MV-4-11 (cell line): ENCODE measurements at places on chromosomes 1 and 21.

GRCh38 chr21:45970674-45971615, 10.6 kb upstream of the COL6A1 start:
- DNase-seq = peak; percentile 1

DNA sequence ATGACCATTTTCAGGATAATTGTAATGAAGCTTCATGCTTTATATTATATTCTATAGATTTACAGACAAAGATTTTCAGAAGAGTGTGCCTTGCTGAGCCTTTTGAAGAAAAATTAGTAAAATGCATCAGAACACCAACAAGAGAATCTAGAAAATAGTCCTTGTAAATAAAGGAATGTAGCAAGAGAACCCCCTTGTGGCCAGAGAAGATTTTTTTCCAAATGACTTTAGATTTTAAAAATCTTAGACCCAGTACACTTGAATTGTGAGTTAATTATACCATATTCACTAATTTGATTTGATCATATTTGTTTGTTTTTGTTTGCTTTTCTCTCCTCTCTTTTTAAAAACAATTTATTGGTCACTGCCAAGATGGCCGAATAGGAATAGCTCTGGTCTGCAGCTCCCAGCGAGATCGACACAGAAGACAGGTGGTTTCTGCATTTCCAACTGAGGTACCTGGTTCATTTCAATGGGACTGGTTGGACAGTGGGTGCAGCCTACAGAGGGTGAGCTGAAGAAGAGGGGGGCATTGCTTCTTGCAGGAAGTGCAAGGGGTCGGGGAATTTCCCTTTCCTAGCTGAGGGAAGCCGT, 12.8 kb upstream of the IFI44L start:
- peak; percentile 21 for DNase-seq

DNA sequence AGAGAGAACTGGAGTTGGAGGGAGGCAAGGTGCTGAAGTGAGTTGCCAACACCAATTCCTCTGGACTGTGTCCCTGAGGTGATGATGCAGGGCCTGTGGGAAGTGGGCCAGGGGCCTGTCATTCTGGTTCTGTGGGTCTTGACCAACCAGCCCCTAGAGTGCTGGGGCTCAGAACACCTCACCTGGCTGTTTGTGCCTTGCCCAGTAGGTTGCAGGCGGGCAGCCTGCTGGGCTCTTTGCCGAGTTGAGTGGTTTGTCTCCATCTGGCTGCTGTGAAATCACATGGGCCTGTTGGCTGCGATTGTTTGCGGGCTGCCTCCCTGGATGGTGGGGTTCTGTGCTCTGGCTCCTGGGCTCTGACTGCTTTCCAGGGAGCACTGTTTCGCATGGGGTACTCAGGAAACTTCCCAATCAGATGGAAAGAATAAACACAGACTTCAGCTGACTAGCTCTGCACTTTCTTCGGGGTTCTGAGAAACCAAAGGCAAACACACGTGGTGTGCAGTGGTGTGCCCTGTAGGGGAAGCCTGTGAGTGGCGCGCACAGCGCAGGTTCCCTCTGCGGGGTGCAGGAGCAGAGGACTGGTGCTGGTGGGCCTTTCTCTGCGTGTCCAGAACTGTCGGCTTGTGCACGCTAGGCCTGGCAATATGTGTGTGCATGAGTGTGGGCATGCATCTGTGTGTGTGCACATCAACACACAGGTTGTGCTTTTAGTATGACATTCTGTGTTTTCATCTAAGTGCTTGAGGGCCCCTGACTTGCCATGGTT, 95.1 kb downstream of the RHOU start:
- DNase-seq = no peak

DNA sequence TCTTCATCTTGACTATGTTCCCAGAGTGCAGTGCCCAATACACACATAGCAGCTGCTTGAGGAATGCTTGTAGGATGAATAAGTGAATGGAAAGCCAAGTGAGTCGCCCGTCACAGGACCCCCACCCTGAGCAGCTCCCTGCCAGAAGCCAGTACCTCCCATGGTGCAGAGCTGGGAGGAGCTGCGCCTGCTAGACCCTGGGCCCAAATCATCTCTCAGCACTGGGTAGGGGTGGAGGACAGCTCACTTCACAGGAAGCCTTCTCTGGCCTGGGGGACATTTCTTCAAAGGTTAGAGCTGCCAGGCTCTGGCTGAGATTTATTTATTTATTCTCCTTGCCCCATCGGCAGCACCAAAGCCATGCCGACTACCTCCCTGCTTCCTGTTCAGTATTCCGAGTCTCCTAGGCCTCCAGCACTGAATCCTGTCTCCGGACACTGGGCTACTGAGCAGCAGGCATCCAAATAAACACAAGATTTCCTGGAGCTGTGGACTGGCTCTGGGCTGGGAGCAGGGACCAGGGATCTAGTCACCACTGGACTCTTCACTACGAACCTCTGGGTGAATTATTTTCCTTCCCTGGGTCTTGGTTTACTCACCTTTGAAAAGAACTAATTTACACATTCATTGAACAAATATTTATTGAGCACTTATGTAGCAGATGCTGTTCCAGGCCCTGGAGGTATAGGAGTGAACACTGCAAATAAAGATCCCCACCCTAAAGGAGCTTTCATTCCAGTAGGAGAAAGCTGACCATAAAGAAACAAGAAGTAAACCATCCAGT, 187.7 kb downstream of the TRABD2B start:
- no peak for DNase-seq

GRCh38 chr1:21665711-21666575, 3.2 kb downstream of the RAP1GAP start:
- DNase-seq = peak; percentile 19

DNA sequence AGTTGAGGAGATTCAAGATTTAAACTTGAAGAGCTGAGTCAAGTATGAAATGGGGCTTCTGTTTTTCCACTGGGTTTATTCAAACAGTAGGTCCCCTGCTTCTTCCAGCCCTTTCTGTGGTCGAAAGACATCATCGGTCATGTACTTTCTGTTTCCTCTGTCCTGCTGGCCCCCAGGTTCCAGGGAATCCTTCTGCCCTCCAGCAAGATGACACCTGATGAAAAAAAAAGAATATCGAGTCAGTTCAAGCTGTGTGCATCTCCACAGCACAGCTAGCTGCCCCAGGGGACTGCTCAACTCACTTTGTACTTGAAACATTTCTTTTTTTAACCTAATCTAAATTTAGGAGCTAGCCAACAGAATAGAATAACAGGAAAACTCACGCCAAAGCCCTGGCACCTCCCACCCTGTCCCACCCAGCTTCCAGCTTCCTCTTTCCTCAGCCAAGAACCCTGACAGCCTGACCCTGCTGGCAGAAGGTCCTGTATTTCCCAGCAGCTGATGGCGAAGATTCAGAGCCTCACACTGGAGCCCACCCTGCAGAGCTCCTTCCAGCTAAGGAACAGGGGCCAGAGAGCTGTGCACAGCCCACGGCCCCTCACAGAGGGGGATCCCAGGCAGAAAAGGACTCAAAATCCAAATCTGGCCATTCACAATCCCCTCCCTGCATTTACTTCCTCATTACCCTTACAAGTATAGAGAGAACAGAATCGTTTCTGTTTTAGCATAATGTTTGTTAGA, 176.5 kb downstream of the PSMG1 start:
- DNase-seq = peak; percentile 87

GRCh38 chr1:158003406-158003800, 10.0 kb downstream of the KIRREL1 start:
- no peak for DNase-seq

- DNase-seq = peak; percentile 96
Observed at GRCh38 chr1:224542783-224543440, 73.2 kb upstream of the CNIH3 start.

DNA sequence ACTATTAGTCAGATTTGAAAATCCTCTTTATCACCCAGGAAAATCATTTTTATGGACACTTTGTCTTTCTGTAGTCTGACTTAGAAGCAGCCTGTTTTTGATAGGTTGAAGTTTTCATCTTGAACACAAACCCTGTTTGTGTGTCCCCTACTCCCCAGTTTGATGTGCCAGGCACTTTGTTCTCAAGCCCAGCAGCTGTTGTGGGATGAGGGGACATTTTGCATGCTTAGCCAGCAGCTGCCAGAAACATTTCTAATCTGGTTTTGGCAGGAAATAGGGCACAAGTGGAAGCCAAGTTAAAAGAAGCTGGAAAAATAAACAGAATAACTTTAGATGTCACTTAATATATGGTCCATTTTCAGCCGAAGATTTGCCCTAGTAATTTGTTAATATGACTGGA, 29.9 kb downstream of the ACTN2 start:
- DNase-seq = no peak

- DNase-seq = no peak
Observed at GRCh38 chr1:88519156-88519555, 164.9 kb upstream of the PKN2 start.

GRCh38 chr1:33142483-33143064, 39.3 kb downstream of the TRIM62 start:
- no peak for DNase-seq

DNA sequence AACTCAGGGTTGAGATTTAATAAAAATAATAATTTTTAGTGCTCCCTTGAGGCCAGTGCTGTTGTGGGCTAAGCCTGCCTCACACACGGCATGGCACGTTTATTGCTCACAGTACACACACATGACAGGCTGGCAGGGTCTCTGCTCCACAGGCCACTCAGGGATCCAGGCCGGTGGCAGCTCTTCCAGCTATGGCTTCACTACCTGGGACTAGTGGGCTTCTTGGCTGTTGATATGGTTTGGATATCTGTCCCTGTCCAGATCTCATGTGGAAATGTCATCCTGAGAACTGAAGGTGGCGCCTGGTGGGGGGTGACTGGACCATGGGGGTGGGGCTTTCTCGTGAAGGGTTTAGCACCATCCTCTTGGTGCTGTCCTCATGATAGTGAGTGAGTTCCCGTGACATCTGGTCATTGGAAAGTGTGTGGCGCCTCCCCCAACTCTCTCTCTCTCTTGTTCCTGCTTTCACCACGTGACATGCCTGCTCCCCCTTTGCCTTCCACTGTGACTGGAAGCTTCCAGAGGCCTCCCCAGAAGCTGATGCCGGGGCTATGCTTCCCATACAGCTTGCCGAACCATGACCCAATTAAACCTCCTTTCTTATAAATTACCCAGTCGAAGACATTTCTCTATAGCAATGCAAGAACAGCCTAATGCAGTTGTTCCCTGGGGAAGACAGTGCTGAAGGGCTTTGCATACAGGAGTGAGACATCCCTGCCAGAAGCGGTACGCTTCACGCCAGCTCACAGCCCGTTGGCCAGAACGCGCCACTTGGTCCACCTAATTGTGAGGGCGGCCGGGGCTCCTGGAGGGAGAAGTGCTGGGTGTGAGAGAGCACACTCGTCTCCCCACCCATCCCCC, 226.9 kb upstream of the C1orf174 start:
- DNase-seq = no peak

DNA sequence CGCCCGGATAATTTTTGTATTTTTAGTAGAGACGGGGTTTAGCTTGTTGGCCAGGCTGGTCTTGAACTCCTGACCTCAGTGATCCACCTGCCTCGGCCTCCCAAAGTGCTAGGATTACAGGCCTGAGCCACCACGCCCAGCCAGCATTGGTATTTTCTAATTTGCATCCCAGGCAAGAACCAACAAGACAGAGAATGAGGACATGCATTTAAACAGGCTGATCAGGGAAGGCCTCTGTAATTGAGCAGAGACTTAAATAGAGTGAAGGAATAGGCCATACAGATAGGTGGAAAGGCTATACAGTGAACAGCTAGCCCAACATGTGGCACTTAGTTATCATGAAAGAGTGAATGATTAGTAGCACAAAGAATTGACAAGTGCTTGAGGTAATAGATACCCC, 230.4 kb downstream of the SLC35F3 start:
- no peak for DNase-seq

DNA sequence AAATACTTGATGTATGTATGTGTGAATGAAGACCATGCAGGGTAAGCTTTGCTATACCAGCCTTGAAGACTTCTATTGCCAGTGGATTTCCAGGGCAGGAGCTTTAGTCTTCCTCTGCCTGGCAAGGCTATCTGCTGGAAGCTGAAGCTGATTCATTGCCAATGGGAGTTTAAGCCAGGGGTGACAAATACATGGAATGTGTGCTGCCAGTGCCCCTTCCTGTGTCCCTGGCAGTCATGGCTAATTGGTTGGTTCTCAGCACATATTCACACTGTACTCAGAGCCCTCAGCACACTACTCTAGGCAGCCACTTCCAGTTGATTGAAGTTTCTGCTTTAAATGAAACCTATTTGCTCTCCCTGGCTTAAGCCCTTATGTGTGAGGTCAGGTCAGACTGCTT, 1.5 kb downstream of the ZSCAN20 start:
- DNase-seq = no peak

DNA sequence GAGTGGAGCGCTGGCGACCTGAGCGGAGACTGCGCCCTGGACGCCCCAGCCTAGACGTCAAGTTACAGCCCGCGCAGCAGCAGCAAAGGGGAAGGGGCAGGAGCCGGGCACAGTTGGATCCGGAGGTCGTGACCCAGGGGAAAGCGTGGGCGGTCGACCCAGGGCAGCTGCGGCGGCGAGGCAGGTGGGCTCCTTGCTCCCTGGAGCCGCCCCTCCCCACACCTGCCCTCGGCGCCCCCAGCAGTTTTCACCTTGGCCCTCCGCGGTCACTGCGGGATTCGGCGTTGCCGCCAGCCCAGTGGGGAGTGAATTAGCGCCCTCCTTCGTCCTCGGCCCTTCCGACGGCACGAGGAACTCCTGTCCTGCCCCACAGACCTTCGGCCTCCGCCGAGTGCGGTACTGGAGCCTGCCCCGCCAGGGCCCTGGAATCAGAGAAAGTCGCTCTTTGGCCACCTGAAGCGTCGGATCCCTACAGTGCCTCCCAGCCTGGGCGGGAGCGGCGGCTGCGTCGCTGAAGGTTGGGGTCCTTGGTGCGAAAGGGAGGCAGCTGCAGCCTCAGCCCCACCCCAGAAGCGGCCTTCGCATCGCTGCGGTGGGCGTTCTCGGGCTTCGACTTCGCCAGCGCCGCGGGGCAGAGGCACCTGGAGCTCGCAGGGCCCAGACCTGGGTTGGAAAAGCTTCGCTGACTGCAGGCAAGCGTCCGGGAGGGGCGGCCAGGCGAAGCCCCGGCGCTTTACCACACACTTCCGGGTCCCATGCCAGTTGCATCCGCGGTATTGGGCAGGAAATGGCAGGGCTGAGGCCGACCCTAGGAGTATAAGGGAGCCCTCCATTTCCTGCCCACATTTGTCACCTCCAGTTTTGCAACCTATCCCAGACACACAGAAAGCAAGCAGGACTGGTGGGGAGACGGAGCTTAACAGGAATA, 4.2 kb downstream of the TFAP2E start:
- DNase-seq = peak; percentile 54

DNA sequence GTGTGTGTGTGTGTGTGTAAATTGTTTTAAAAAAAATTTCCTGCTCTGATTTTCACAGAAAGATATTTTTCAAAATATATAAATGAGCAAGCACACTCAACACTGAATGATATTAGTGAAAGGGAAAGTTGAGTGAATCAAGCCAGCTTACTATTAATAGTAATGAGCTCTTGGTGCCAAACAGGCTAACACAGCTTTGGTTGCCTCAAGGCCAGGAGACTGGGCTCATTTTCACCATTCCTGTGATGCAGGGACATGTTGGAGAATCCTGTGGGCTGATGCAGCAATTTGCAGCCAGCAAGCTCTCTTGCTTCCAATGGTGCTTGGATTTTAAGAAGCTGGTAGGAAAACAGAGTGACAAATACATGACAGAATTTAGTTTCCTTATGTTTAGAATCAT, 30.2 kb downstream of the PLA2G4A start:
- DNase-seq = no peak

DNA sequence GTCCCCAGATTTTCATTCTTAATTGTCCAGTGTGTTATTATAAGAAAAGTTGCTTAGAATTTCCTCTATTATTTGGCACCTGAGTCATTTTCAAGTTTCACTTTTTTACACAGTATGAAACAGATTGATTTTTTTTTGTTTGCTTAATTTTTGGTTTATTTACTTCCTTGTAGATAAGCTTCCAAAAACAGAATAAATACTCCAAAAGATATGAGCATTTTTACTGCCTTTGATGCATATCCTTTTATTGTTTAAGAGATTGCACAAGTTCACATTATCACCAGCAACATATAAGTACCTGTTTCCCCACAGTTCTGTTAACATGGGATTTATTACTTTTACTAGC, 36.3 kb upstream of the AHCYL1 start:
- no peak for DNase-seq
